ENCODE measurements at places on chromosomes 6 and 20. TPM values are rescaled to one million over a fixed set of nuclear protein-coding genes. Genes with fewer than 3 reads are reported as not detected.

GRCh38 chr6:170049641-170050561 is 241.0 kb downstream of the DLL1 start:
- DNase-seq: peak; percentile 72

DNA sequence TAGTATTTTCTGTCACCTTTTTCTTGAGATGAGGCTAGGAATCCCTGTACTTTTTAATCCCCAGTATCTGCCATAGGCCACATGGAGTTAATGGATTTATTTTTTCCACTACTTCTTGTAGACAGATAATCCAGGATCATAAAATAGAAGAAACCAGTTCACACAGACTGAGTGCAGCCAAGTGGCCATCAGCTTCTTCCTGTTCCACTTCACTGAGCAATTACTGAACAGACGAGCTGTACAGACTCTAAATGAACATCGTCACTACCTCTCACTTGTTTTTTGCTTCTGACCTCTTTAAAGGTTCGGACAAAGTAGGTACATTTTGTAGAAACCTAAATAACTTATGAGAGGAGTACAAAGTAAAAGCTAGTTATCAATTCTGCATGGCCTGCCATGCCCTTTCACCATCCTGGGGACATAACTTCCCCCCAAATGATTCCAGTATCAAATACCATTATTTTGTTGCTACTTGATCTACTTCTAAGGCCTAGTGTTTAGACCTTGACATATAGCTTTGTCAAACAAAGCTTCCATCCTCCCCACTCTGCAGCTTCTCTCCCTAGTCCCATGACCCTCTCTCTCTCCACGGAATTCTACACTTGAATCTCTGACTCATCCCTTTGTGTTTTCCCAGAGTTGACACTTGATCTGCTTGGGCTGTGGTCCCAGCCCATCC is 34.4 kb upstream of the ARHGAP18 start:
- no peak for DNase-seq

- no peak for DNase-seq
These were observed 11.4 kb downstream of the RMND1 start for GRCh38 chr6:151440498-151440897.

The TRIM31 gene
- polyA plus RNA-seq: not detected

The ADGRF1 gene
- 43.1 TPM for polyA plus RNA-seq
